ENCODE measurements at places on chromosomes 3 and 15.

GRCh38 chr3:140007911-140008869 lies 73.2 kb downstream of the CLSTN2 start:
- no peak for DNase-seq

GRCh38 chr3:41601404-41601987 lies 360.4 kb downstream of the ULK4 start:
- DNase-seq, result no peak

DNA sequence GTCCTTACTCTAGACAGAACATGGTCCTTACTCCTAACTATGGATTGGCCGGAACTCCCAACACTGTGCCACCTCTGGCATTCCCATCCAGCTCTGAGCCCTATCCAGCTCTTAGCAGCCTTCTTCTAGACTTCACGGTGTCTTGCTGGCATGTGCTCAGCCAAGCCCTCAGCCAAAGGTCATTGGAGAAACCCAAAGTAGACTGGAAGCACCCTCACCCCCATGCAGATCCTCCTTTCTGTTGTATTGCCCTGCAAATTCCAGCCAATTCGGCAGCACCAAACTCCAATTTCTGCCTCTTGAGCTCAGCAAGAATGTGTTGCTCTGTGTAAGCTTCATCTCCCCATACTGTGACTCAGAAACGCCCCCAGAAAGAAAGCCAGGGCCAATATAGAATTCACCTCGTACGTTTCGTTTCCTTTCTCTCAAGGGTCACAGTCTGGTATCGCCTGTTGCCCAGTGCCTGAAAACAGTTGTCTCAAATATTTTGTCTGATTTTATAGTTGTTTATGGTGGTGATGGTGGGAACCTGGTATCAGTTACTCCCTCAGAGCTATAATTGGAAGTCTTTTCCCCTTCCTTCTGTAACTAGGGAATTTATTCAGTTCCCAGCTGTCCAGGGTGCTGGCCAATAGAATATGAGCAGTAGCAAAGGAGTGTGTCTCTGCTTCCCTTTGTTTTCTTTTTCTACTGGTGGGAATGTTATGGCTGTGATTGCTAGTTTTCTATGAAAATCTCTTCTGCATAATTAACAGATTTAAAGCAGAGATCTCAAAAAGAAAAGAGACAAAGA lies 28.4 kb upstream of the EPHB3 start:
- no peak for DNase-seq

GRCh38 chr3:157379525-157380140 lies 57.0 kb upstream of the PTX3 start:
- no peak for DNase-seq

DNA sequence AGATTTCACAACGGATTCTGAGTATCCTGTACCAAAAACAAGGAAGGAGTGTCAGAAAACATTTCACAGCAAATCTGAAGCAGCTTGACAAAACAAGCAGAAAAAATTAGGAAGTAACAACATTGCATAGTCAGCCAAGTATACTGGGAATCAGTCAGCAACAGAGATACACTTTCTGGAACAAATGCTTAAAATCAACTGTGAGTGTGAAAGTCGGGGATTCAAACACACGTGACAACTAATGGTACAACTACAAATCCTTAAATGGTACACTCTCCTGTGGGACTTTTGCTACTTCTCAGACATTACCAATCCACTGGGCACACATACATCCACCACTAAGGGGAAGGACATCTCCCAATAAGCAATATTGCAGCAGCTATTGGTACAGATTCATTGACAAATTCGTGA lies 296.6 kb upstream of the MME start:
- no peak for DNase-seq

- no peak for DNase-seq
These were observed 243.6 kb upstream of the SLITRK3 start for GRCh38 chr3:165439765-165440164.

- peak; percentile 32 for DNase-seq
These were observed 567 bp downstream of the TICRR start for GRCh38 chr15:89575656-89576416.

GRCh38 chr15:90294601-90295269 lies 29.3 kb downstream of the NGRN start:
- no peak for DNase-seq

GRCh38 chr3:68090571-68090970 lies 436.2 kb upstream of the SUCLG2 start:
- no peak for DNase-seq

GRCh38 chr3:125461896-125462295 lies 58.1 kb downstream of the SNX4 start:
- DNase-seq, result no peak

DNA sequence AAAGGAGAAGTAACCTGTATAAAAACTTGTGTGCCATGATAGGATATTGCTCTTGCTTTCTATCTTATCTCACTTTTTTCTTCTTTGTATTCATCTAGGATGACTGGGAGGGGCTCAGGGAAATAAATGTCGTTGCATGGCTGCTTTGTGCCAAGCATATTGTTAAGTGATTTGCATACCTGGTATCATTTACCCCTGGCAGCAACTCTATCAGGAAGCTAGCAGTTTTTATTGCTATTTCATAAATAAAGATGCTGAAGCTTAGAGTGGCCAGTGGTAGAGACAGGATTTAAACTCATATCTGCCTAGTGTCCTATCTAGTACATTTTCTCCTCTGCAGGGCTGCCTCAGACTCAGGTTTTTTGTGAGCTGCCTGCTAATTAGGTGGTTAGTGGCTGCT lies 253.3 kb downstream of the PTPRG start:
- DNase-seq, result no peak

- no peak for DNase-seq
These were observed 132.3 kb upstream of the ABHD17C start for GRCh38 chr15:80562846-80563245.

- DNase-seq, result no peak
These were observed 7.4 kb upstream of the TMPRSS7 start for GRCh38 chr3:112027142-112027541.

GRCh38 chr15:91214675-91215590 lies 114.9 kb downstream of the SV2B start:
- DNase-seq, result no peak

DNA sequence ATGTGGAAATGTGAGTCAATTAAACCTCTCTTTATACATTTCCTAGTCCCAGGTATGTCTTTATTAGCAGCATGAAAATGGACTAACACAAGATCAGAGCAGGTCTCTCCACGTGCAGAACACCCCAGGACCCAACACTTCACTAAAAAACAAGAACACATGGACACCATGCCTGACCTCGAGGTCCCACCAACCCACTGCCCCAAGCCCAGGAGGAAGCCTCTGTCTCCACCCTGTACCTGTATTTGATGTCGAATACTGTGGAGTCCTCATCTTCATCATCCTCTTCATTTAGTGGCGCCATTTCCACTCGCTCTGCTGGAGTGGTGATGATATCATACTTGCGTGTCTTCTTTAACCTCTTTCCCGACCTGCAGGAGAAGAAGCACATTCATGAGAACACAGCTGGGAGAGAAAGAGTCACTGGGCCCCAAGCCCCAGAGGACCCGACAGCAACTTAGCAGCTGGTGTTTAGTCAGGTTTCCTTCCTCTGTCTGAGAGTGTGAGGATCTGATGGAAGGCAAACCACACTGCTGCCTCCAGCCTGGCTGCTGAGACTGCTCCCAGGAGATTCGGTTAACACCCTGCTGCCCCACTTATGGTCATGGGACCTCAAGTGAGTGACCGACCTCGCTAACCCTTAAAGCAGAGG lies 25.5 kb downstream of the FAM174B start:
- DNase-seq, result no peak

DNA sequence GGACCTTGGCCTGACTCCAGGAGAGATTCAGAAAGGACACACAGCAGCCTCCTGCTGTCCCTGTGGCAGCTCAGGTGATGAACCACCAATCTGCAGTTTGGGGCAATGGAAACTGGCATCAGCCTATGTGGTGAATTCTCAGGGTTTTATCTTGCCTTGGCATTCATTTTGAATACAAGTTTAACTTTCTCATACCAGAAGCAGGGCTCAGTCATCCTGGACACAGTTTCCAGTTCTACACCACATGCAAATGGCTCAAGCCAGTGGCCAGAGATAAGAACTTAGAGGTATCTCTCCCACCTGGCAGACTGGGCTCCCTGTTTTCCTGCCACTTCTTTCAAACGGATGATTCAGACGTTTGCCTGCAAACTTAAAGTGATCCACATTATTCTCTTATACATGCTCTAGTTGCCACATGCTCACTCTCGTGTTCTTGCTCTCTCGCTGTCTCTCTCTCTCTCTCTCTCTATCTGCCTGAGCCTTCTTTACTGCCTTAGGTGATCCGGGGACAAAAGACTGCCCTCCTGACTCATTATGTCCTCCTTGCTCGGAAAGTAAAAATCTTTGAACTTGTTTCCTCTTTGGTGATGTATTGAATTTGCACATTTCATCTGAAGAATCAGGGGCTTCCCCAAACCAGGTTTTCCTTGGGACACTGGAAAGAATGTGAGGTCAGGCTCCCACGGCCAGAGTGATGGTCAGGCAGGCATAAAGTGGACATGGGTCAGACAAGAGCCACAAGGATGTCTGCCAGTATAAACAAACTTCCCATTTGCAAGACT lies 99.6 kb upstream of the STT3B start:
- DNase-seq, result no peak

DNA sequence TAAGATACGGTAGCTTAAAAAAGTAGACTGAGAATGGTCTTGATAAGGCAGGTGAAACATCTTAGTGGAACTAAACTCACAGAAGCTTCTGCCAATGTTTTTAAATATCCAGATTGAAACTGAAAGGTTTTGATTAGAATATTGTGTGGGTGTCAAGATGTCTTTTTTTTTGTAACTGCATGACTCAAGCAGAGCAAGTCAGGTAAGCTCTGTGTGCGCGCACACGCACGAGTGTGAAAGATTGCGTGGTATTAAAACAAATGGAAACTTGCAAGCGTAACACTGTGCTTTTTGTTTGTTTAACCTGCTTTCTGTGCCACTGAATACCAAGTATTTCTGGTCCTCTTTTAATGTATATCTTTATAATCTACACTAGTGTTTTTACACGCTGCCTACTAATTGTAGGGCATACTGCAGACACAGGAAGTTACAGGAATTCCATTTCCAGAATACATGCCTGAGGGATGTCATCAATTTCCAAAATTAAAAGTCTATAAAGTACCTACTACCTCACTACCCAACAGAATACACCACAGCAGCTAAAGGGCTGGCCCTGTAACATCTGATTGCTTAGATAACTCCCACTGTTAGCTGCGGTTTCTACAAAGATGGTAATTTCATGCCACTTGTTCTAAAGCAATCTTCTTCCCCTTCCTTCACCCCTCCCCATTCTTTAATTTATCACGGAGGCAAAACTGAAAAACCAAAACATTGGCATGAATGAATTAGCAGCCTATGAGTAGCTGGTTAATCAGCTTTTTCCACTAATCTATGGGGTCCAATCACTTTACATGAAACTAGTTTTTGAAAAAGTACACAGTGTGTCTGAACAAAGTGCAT lies 472.8 kb downstream of the SHQ1 start:
- no peak for DNase-seq

GRCh38 chr3:11564577-11565001 lies 79.1 kb downstream of the VGLL4 start:
- no peak for DNase-seq

DNA sequence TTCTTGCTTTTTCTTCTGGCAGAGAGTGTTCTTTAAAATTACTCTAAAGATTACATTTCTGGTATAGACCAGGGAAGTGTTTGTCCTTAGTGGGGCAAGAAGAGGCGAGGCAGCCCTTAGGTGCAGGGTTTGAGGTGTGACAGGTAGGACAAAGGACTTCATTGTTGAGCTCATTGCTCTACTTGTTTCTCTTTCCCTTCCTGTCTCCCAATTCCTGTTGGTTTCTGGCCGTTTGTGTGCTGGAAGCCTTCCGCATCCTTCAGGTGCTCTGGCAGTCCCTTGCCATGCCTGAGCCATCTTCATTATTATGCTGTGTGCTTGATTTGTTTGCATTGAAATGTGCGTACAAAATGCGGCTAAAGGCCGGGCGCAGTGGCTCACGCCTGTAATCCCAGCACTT lies 85.1 kb downstream of the CCK start:
- DNase-seq, result peak; percentile 50

DNA sequence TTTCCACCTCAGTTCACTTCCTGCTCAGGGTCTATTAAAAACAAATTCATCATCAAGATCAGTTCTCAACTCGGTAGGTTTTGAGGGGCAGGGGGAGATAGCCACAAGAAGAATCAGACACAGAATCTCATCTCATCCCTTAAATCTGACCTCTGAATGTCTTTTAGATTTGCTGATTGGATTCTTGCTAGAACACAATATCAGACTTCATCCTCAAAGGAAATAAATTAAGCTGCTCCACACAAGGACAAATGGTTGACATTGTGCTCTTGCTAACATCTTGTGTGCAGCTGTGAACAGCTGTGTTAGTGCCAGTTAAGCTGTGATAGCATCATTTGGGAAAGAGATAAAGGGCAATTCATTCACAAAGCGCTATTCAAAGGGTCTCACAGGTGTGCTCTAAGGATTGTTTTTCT lies 184.0 kb upstream of the ADAMTS9 start:
- DNase-seq, result no peak

DNA sequence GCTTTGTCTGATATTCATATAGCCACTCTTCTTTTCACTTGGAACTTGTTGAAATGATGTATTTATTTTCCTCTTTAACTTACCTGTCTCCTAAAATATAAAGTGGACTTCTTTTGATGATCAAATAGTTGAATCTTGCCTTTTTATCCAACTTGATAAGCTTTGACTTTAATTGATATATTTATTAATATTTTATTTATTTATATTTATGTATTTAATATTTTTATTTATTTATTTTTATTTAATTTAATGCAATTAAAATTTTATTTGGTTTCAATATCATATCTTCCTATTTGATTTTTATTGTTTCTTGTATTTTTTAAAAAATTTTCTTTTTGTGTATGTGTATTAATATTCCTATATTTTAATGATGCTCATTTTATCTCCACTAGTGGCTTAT lies 555.1 kb upstream of the EPHA6 start:
- DNase-seq, result no peak

Measured in large intestine (tissue), 12 donors.